ENCODE measurements at places on chromosomes 4 and X. TPM values are rescaled to one million over a fixed set of nuclear protein-coding genes. Genes with fewer than 3 reads are reported as not detected.
A peak's percentile ranks its signal among the peaks of the same experiment; 100 is the strongest.

The BEX2 gene
- 45.3 TPM for polyA plus RNA-seq

The NCBP2L gene
- polyA plus RNA-seq: not detected

The RXFP1 gene
- 0.31 TPM for polyA plus RNA-seq

The STS gene
- polyA plus RNA-seq: 10.2 TPM

The MGAT4D gene
- polyA plus RNA-seq: not detected

The NPNT gene
- polyA plus RNA-seq: 102 TPM

DNA sequence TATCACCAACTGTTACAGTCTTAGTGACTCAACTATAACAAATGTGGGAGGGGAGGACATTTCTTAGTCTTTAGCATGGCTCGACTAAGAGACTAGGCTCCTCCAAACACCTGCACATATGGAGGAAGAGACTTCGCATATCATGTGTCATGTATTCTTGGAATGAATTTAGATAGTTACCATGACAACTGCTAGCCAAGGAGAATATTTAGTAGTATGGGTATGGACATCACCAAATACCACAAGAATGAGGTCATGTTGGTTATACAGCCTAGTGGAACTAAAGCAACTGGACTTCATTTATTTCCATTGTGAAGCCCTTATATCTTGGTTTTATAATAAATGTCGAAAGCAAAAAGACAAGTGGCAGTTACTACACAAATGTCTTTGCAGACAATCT lies 512.3 kb downstream of the CFAP47 start:
- DNase-seq: peak; percentile 29

- no peak for DNase-seq
Measured at GRCh38 chr4:26779674-26780073, 81.0 kb upstream of the STIM2 start.

DNA sequence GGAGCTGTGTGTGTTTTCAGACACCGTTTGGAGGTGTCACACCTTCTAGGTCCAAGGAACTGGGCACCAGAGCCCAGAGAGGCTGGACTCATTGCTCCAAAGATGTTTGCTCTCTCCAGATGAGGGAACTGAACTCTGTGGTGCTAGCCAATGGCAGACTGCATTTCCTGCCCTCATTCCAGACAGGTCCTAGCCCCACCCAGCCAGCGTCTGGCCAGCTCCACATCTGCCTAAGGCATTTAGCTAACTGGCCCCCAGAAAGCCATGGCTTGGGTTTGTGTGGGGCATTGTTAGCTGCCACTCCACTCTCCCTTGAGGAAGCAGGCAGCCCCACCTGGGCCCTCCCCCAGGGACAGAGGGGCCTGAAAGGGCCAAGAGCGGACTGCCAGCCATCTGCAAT lies 11.4 kb downstream of the FGD1 start:
- peak; percentile 49 for DNase-seq

DNA sequence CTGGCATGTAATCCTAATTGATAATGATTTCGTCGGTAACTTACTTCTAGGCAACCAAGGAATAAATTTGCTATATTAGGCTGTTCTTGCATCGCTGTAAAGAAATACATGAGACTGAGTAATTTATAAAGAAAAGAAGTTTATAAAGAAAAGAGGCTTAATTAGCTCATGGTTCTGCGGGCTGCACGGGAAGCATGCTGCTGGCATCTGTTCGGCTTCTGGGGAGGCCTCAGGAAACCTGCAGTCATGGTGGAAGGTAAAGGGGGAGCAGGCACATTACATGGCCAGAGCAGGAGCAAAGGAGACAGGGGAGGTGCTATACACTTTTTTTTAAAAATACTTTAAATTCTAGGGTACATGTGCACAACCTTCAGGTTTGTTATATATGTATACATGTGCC lies 290.2 kb downstream of the STK32B start:
- DNase-seq: no peak

- DNase-seq: peak; percentile 81
Measured at GRCh38 chr4:187500796-187501195, 494.8 kb upstream of the ZFP42 start.

- DNase-seq: no peak
Measured at GRCh38 chr4:156322592-156322991, 368.9 kb upstream of the CTSO start.

GRCh38 chr4:108991551-108992328 lies 228.9 kb upstream of the ETNPPL start:
- no peak for DNase-seq

DNA sequence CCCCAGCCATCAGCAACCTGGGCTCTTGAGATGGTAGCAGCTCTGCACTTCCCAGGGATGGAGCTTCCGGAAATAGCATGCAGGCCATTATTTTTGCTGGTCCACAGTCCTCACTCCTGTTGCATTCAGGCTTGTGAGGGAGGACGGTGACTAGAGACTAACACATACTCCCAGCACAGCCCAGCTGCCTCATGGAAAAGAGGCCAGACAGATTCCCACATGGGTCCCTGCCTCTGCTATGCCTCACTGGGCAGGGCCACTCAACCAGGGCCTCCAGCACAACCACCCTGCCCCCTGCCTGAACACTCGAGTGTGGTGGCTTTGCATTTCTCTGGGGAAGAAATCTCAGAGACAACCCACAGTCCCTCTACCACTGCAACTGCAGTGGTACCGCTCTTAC lies 1195.1 kb downstream of the PCDH18 start:
- DNase-seq: no peak

DNA sequence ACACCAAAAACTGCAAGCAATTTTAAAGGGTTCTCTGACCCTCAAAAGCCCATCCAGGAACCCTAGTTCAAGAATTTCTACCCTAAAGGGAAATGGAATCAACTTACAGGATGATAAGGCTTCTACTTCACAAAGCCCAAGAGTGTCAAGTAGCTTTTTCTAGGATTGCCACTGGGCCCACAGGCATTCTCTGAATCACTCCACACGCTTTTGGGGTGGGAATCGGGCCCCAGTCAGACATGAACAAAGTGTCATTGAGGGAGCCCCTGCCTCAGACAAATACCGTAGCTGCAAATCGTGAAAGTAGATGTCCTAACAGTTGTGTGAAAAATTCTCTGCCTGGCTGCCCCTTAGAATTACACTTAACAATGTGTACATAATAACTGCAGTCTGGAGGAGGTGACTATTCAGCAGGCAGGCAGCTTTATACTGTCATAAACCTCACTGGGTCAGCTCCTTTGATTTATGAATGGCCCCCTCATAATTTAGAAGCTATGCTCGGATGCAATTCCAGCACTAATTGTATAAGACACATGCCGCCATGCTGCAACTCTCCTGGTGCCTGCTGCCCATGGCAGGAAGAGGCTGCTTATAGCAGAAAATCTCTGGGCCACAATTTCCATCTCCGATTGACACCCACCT lies 36.7 kb downstream of the CHRDL1 start:
- DNase-seq: no peak

DNA sequence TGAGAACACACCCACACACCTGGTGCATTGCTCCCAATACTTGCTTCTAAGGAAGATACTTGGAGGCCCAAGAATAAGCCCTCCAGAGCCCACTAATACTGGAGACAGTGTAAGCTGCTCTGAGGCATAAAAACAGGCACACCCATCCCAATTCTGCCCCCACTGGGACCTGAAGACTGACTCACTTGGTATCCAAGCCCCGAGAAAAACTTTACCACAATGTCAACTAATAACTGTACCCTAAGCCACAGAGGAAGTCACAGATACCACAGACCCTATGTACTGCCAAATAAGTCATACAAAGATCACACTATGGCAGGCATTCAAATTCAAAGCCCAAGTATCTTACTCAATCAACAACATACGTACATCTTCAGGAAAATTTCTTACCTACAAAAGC lies 398.2 kb upstream of the SPANXN1 start:
- no peak for DNase-seq
